CD4-positive, alpha-beta T cell treated with Interleukin-6 at 100 ng/mL for 8 hours (primary cell): ENCODE measurements at places on chromosomes 4 and X.

DNA sequence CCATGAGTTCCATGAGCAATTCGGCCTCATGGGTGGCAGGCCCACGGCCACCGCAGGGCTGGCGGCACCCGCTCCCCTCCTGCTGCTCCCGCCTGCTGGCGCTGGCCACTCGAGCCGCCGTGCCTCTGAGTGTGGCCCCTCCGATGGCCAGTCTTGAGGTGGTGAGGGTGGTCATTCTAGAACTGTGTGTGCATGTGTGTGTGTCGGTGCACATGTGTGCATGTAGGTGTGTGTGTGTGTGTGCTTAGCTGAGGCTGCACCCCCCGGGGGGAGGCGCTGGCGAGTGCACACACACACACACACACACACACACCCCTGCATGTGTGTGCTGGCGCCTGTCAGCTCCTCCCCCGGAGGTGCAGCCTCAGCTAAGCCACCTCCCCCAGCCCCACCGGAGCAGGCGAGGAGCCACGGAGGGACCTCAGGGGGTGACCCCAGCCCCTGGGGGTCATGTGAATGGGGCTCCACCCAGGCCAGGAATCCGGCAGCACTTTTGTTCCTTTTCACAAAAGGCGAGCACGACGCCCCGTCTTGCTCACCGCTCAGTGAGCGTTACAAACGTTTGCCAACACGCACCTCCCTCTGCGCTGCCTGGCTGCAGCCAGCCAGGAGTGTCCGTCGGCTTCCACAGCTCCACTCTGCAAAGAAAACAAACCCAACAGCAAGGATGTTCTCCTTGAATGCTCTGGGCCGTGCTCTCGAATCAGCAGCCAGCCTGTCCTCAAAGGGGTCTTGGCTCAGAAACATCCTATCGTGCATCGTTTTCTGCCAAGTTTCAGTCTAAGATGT is 29.9 kb downstream of the FGFRL1 start:
- DNase-seq: no peak

GRCh38 chr4:185868983-185869382 is 57.0 kb upstream of the SORBS2 start:
- DNase-seq: no peak

DNA sequence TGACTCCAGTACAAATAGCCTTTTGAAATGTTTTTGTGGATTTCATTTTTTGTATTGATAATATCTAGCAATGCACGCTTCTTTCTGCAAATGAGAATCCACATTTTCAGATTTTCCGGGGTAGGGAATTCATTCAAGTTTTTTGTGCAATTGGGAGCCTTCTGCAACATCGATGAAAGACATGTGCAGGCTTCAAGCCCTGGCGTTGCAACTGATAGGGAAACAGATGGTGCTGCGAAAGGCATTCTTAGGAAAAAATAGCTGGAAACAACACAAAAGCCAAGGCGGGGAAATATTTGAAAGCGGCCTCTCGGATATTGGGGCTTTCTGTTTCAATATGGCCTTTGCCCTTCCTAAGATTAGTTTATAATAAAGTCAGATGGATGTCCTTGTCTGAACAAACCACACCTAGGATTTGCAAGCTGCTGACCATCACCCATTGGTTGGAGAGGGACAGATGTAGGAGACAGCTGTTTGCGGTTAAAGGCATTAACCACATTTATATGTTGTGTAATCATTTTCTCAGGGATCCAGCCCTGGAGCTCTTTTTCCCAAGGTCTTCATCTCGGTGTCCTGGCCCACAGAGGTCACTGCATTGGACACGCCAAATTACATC is 136.5 kb downstream of the PRKX start:
- DNase-seq: no peak

- no peak for DNase-seq
Observed at GRCh38 chr4:164177753-164178152, 576.2 kb upstream of the SMIM31 start.

GRCh38 chrX:48816014-48816810 is 10.1 kb upstream of the ERAS start:
- no peak for DNase-seq

GRCh38 chr4:25377572-25378436 is 741 bp downstream of the ANAPC4 start:
- DNase-seq: no peak

GRCh38 chr4:86011117-86011516 is 348.7 kb downstream of the MAPK10 start:
- DNase-seq: no peak

DNA sequence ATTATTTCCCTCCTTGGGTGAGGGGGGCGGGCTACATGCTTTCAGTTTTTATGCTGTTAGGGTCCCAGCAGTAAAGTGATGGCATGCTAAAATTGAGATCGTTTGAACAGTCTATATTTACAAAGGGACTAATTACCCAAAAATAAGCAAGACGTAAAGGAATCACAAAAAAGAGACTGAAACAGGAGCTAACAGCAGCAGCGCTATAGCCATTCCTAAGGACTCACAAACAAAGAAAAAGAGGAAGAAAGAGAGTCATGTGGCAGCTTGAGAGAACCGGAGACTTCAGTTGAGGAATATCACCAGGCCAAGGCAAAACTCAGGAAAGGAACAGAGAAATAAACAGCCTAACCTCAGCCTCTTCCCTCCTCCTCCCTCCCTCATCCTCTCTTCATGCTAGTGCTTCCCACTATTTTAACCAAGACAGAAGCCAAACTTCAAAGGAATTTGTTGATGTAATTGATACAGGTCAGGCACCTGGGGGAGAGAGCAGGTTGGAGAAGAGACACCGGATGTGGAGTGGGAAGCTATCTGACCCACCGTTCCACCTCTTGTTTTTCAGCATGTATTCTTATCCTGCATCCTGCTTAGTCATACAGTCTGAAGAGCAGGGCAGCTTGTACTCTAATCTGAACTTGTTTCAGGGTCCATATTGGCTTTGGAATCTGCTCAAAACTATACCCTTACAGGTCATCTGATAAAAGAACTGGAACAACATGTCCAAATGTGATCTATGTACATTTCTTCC is 383.7 kb downstream of the NAF1 start:
- DNase-seq: no peak

DNA sequence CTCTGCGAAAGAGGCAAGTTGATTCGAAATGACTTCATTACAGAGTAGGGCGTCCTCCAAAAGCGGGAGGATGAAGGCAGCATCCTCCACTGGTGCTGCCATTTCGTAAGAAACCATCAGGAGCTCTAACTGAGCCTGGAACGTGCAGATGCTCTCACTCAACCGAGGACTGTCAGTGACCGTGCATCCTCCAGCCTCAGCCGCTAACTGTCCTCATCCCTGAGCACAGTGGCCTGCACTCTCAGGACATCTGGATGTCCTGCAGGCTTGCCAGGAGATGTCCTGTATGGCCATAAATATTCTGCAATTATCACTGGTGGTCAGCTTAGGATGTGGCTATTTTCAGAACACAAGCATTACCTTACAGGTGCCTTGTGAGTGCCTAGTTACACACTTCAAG is 107.1 kb upstream of the ADRA2C start:
- DNase-seq: no peak

DNA sequence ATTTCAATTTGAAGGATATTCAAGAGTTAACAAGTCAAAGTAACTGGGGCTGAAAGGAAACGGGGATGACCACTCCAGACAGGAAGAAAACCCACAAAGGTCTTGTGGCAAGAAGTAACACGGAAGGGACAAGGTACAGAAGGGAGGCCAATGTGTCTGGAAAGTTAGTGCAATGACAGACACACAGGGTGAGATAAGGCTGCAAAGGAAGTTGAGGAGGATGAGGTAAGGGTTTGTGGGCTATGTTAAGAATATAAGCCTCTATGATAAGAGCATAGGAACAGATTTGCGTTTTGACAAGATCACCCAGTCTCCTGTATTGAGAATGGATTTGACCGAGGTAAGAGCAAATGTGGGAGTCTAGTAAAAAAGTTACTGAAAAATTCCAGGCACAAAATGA is 21.9 kb upstream of the EMCN start:
- DNase-seq: no peak

- no peak for DNase-seq
Observed at GRCh38 chr4:111814961-111815360, 330.3 kb upstream of the FAM241A start.

DNA sequence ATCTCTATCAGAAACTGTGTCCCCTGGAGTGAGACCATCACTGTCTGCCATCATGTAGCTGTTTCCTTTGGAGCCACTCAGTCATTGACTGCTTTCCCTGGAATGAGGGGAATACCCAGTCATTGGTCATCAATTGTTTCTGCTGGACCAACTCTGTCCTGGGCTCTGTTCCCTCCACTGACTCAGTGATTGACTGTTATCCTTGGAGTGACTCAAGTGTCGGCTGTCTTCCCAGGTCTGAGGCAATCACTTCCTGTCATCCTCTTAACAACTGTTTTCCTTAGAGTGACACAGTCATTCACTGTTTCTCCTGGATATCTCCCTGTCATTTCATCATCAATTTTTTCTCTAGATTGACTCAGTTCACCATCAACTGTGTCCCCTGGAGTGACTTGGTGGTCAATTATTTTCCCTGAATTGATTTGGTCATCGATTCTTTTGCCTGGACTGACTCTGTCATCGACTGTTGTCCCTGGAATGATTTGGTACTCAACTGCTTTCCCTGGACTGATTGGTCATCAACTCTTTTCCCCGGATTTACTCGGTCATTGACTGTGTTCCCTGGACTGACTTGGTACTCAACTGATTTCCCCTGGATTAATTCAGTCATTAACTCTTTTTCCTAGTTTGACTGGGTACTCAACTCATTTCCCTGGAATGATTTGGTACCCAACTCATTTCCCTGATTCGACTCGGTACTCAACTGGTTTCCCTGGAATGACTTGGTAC is 327.9 kb upstream of the VCX start:
- DNase-seq: no peak

GRCh38 chrX:14051416-14051815 is 21.7 kb upstream of the GEMIN8 start:
- no peak for DNase-seq

- DNase-seq: no peak
Observed at GRCh38 chr4:112058433-112058832, 86.8 kb upstream of the FAM241A start.

GRCh38 chrX:85065512-85066198 is 62.0 kb downstream of the APOOL start:
- DNase-seq: no peak

- DNase-seq: no peak
Observed at GRCh38 chr4:80197601-80198440, 518 bp downstream of the PRDM8 start.

GRCh38 chr4:127525608-127526007 is 107.1 kb upstream of the INTU start:
- DNase-seq: no peak

DNA sequence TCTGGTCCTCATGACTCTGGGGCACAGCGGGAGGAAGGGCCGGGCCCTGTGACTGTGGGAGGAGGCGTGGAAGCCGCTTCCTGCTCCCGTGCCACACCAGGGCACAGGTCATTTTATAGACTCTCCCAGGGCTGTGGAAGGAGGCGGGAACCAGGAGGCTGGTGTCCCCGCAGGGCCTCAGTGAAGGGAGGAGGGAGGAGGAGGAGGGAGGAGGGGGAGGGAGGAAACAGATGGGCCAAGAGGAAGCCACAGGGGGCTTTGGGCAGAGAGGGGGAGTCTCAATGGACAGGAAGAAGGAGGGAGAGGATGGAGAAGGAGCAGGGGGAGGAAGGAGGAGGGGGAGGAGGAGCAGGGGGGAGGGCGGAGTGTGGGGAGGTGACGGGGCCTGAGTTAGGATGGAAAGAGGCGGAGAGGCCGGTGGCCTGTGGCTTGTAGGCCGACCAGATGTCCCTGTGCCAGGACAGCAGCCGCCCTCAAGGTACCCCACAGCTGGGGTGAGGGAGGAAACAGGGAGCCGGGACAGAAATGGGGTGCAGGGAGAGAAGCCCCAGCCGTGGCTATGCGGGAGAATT is 6.2 kb upstream of the PLCXD1 start:
- no peak for DNase-seq

DNA sequence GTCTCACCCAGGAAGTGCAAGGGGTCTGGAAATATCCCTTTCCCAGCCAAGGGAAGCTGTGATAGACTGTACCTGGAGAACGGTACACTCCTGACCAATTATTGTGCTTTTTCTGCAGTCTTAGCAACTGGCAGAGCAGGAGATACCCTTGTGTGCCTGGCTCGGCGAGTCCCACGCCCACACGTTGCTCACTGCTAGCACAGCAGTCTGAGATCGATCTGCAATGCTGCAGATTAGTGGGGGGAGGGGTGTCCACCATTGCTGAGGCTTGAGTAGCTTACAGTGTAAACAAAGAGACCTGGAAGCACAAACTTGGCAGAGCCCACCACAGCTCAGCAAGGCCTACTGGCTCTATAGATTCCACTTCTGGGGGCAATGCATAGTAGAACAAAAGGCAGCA is 138.5 kb downstream of the CHRDL1 start:
- DNase-seq: no peak

GRCh38 chr4:2286904-2287593 is 25.1 kb upstream of the MXD4 start:
- DNase-seq: no peak

DNA sequence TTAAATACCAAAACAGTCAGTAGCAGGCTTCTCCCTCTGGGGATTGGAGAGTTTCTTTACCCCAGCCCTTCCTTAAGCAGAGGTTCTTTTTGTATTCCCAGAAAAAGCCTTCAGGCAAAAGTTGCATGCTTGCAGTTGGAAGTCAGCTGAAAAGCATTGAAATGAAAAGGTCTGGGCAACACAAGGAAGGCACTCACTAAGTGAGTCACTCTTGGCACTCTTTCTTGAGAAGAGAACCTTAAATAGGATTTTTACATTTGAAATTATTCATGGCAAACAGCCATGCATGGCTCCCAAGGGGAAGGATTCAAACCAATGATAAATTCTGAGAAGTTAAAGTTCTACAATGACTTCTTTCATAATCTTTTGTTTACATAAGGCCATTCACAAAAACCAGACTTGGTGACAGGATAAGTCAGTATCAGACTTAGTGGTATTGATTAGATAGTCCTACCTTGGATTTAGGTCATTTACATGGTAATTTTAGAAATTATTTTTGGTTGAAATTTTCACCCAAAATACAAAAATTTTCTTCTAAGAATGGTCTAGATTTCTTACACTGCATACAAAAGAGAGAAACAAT is 2068.9 kb downstream of the PCDH7 start:
- no peak for DNase-seq

DNA sequence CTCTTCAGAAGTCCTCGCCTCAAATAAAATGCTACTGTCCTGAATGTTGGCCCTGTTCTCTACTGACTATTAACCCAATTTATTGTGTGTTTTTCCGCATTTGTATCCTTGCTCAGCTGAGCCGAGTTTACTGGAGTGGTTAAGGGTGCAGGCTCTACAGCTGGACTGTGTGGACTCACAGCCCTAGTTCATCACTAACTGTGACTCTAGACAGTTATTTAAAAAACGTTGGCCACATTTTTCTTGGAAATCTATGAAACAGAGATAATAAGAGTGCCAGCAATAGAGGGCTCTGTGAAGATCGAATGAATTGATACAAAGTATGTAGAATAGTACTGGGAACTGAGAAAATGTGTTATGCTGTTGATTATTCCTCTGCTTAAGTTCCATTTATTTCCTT is 2.9 kb upstream of the GUF1 start:
- no peak for DNase-seq

GRCh38 chr4:13441506-13441905 is 42.6 kb downstream of the RAB28 start:
- DNase-seq: no peak

- DNase-seq: no peak
Observed at GRCh38 chr4:146179784-146180370, 4.4 kb downstream of the LSM6 start.

- no peak for DNase-seq
Observed at GRCh38 chr4:127069675-127070074, 563.1 kb upstream of the INTU start.
